ENCODE measurements at places on chromosomes 1 and 21.

DNA sequence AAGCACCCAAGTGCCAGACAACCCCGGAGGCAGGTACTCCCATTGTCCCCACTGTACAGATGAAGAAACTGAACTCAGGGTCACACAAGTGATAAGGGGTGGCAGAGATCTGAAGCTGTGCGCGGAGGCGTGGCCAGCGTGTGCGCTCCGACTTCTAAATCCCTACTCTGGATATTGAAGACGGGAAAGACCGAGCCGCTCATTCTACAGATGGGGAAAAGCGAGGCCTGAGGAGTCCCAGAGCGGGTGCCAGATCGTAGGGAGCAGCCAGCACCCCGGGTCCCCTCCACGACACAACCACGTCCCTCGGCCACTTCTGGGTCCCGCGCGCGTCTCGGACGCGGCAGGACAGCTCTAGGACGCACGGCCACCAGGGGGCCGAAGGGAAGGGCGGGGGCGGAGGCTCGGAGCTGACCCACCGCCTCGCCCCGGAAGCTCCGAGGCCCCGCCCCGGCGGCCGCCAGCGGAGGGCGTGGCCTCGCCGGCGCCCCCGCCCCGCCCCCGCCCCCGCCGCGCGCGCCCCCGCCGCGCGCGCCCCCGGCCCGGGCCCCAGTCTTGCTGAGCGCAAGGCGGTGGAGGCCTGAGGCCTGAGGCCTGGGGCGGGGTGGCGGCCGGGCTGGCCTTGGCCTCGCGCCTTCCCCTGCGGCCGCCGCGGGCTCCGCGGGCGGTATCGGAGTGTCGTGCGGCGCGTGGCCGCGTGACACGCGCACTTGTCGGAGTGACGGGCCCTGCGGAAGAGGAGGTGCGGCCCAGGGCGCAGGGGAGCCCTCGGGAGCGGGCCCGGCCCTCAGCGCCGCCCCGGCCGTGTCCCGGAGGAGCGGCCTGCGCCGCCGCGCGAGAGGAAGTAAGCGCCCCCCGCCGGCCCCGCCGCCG, at the start of gene H6PD:
TSS of gene H6PD (plus strand) at position 552 of the 873 bp plus-strand sequence. CDS start 10,161 bp downstream, outside the sequence.
- DNase-seq, result peak; percentile 53

DNA sequence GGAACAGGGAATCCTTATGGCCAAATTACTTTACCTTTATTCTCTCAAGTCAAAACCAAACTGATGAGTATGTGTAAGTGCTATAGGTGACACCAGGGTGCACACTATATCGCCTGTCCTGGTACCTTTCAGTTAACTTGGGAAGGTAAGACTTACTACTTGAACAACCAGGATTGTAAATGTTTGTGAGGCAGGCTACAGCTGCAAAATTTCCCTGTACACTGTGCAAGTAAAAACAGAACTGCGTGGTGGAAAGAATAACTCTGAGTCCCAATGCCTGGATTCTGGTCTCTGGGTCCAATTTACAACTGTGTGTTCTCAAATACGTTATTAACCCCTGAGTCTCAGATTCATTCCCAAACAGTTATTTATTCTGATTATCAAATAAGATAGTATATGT, 73.5 kb downstream of the TENT5C start:
- no peak for DNase-seq

DNA sequence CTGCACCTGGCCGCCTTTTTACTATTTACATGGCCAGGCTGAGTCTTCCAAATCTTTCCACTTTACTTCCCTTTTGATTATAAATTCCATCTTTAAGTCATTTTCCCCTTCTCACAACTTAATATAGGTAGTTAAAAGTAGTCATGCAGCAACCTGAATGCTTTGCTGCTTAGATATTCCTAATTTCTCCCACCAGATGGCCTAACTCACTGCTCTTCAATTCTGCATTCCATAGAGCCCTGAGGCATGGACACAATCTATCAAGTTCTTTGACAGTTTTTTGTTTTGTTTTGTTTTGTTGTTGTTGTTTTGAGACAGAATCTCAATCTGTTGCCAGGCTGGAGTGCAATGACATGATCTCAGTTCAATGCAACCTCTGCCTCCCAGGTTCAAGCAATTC, 21.7 kb upstream of the FAAH start:
- DNase-seq, result no peak

DNA sequence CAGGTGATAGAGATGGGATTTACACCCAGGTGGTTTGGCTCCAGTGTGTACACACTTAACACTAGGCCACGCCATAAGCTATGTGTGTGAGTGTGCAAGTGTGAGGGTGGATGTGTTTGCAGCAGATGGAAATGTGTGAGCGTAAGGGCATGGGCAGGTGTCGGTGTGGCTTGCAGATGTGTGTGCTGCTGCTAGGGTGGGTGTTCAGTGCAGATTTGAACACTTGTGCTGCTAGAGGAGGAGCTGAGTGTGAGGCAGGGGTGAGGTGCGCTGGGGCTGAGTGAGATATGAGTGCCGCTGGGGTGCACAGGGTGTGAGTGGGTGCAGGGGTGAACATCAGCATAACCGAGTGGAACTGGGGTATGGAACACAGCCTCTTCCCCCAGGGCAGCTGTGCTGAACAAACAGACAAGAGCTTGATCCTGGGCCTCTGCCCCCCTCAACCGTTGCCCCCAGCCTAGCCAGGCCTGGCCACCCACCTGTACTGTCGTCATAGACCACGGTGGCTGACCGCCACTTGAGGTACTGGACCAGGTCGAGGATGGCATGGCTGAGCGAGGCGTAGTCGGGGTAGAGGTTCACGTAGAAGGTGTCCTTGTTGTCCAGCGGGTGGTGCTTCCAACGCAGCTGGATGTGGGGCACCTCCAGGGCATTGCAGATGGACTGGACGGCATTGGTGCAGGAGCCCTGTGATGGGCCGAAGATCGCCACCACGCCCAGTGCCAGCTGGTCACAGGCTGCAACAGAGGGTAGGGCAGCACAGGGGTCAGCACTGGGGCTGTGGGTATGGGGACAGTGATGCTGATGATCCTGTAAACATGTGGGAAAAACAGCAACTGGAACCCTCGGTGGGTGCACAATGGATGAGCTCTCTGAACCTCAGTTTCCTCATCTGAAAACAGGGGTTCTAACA, 153.9 kb downstream of the GRIK3 start:
- no peak for DNase-seq

DNA sequence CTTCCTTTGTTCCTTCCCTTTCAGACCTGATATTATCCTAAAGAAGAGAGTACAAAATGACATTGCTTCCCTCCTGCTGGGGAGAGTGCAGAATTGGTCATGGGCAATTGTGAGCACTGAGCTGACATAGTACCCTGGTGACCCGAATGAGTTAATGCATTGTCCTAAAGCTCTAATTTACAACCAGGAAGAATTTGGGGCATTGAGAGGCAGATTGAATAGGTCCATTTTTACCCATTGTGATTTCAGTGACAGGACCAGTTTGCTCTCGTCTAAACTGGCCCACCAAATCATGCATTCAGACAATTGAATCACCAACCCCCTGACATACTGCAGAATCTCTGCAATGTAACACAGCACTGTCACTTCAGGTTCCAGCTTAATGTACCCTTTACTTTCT, 497.4 kb downstream of the DPYD start:
- DNase-seq, result no peak

GRCh38 chr1:245558069-245558468, 403.3 kb downstream of the KIF26B start:
- no peak for DNase-seq

DNA sequence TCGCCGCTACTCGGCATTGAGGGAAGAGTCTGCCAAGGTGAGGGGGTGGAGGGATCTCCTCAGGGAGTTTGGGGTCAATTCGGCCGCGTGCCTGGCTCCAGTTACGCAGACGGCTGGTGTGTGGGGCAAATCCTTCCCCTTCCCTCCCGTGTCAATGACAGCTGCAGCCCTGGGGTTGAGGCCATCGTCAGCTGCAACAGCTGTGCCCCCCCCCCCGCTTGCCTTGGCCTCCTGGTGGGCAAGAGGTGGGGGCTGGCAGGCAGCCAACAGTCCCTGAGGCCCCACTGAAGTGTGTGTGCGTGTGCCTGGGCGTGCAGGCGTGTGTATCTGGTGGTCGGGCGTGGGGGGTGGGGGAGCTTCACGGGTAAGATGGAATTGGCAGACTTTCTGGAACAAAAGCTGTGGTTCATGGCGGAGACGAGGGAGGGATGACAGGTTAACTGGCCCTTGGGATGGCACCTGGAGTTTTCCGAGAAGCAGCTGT, 25.6 kb downstream of the PPFIA4 start:
- DNase-seq, result no peak

DNA sequence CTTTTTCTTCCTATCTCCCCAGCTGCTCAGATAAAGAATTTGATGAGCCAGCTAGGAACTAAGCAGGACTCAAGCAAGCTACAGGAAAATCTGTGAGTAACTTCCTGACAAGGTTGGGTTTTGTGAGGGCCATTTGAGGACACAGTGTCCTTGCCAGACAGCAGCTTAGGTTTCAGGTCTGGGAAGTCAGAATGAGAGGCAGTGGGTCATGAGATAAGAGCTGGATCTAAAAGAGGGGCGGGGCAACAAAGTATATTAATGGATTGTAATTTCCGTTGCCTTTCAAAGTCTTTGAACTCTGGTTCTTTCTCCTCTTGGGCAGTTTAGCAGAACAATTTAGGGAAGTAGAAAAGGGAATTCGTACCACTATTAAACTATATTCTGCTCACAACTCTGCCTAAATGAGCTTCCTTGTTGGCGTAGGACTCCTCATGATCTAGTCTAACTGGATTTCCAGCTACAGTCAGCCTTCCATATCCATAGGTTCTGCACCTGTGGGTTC, 16.6 kb downstream of the STX12 start:
- no peak for DNase-seq

DNA sequence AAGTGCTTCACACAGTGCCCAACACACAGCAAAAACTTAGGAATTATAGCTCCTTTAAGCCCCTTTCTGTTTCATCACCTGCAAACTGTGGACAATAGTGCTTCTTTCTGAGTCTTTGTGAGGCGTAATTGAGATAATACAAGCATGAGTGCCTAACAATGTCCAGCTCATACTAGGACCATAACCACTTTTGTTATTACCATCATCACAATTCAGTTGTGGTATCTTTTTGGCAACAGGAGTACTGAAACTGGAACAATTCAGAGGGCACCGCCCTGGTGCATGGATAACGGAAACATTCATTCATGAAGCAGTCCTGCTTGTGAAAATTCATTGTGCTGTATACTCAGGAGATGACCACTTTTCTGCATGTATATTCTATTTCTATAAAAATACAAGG, 18.2 kb downstream of the DNAJC11 start:
- DNase-seq, result no peak

DNA sequence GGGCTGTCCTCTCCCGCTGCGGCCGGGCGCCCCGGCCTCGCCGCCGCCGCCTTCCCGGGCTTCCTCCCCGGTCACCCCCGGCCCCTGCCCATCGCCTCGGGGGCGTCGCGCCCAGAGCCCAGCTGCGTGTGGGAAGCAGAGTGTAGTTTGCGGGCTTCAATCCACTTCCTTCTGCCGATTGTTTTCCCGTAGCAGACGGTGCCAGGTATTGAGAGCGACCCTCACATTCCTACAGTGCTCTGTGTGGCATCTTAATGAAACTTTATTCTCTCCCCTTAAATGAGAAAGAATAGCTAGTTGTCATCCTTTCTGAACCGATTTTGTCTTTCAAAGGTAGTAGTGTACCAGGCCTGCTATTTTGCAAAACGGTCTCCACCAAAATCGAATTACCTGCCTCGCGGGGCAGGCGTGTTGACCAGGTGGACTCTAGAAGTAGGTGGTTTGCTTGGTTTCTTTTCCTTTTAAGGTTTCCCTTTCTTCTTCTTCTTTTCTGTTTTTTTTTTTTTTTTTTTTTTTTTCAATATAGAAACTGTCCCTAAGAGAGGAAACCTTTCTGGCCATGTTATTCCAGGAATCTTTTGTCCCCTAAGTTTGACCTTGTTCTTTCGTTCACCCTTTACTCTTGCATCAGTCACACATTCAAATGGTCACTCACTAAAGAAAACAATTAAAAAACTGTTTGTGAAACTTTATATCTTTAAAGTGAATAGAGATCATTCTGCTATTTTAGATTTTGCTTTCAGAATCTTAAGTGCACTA, 881 bp downstream of the USP25 start:
- DNase-seq, result no peak

DNA sequence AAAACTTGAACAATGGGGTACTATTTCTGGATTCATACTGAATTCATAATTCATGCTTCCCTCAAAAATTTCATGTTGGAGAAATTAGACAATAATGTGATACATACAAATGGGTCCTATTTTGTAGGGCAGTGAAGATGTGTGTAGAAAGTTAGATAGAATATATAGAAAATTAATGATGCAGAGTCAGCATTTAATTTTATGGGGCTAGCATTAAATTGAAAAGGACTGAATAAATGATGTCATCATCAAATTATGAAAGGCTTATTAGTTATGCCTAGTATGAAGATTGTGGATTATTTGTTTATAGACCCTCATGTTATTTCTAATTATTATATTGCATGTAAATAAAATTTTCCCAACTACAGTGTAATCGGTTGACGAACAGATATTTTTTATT, 119.1 kb downstream of the ADGRL4 start:
- DNase-seq, result no peak

DNA sequence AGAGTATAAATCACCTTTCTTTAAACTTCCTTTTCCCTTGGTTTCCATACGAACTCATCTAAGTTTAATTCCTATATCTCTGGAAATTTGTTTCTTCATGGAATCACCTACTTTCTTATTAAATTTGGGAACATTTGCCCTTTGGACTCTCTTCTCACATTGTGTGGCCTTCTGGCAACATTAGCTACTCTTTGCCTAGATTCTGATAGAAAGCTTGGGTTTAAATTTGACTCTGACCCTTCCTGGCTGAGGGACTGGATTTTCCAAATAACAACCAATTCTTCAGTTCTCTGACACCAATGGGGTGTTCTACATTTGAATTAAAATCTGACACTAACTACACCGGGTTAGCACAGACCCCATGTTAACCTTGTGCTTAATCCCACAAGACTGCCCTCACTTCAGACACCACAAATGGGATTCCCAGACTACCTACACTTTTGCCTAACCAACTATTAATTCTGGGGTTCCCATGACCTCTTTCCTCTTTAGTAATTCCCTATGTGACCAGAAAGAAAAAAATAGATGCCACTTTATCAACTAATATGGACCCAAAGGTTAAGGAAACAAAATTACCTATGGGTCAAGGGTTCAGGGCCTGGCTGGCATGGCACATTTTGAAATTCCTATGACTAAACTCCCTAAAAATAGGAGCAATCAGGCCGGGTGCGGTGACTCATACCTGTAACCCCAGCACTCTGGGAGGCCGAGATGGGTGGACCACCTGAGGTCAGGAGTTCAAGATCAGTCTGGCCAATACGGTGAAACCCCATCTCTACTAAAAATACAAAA, 9.7 kb upstream of the THEM4 start:
- DNase-seq, result no peak

DNA sequence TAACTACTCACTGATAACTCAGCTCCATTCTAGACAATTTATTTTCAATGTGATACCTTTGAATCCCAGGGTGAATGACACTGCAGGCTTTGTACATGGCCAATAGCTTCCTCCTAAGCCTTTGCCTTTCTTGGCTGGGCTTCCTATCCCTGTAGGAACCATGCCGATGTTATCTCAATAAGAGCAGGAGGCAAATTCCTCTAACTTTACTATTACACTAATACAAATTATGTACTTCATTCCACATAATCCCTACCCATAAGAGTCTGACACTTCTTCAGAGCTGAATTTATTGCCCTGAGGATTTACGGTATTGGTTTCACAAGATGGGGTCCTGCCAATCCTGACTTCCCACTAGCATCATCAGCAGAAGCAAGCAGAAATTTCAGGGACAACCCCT, 14.0 kb downstream of the TGFBR3 start:
- no peak for DNase-seq
